ENCODE measurements at places on chromosomes 2 and 18.

DNA sequence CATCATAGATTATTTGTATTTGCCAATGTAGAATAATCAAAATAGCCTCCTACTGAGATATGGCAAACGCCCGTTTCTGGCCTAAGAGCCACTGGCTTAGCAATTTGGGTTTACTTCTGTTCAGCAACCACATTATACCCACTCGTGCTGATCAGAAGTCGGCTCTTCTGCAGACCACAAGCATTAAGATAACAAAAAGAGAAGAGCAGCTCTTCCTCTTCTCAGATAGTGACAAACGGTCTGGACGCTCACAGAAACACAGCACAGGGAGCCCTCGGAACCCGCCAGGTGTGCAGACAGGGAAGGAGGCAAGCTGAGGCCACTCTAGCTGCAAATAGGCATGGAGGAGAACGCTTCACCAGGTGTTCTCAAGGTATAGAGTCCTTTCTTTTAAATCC lies 164.0 kb downstream of the HDAC4 start:
- no peak for DNase-seq

DNA sequence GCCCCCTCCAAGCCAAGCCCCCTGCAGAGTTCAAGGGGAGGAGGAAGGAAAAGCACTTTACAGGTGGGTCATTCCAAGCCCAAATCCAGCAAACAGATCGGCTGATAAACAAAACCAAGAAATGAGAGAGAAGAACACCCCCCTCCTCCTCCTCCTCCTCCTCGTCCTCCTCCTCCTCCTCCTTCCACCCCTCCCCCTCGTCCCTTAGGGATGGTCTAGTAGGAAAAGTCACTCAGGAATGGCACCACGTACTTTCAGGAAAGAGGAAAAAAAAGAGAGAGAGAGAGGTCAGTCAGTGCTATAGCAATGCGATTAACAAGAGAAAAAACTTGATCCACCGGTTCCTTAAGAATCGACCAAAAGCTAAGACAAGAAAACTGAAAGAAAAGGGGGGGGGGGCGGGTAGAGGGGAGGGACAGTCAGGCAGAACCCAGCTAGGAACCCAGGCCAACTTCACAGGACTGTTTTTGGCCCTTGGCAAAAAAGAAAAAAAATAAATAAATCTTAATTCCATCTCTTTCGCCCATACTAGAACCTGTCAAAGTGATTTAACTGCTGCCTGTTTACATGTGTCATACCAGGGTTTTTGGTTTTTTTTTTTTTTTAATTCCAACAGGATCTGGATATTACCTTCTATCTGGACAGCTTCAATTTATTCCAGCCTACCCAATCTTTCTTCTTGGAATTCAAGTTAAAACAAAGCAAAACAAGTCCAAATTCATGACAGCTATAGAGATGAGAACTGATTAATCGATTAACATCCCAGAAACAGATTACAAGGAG lies 906 bp downstream of the IKZF2 start:
- DNase-seq, result no peak

- no peak for DNase-seq
These were observed 198.9 kb downstream of the AGAP1 start for GRCh38 chr2:235692671-235693171.

DNA sequence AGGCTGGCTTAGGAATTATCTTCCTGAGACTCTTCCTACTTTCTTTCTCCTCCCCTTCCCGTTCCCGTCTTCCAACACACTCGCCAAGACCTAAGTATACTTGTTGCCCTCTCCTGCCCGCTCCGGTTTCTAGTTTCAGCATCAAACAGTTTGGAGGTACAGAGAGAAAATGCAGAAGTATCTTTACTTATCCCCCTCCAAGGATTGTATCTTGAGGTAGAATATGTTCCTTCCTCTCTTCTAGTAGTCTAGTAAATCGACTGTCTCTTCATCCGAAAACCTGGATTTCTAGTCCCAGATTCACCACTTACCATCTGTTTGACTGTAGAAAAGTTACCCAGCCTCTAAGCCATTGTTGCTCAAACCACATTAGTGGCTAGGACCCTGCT lies 755 bp downstream of the EIF4E2 start:
- DNase-seq, result no peak

GRCh38 chr2:98086491-98087446 lies at the start of gene VWA3B:
Gene VWA3B, plus strand, starts transcription at chr2:98087167. Its CDS starts 5,926 bp downstream, at chr2:98093093.
- DNase-seq, result no peak

DNA sequence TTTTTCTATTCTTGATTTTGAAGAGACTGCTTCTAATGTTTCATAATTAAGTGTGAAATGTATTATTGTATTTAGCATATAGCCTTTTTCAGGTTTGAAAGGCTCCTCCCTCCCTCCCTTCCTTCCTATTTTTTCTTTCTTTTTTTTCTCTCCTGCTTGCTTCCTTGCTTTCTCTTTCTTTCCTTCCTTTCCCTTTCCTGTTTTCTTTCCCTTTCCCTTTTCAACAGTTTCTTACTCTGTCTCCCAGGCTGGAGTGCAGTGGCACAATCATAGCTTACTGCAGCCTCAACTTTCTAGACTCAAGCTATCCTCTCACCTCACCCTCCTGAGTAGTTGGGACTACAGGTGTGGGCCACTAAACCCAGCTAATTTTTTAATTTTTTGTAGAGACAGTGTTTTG lies 44.6 kb downstream of the RMDN2 start:
- no peak for DNase-seq

GRCh38 chr2:208645226-208645625 lies 238.6 kb downstream of the PTH2R start:
- DNase-seq, result no peak

- no peak for DNase-seq
These were observed 250.2 kb downstream of the LRRTM1 start for GRCh38 chr2:80054346-80054675.

DNA sequence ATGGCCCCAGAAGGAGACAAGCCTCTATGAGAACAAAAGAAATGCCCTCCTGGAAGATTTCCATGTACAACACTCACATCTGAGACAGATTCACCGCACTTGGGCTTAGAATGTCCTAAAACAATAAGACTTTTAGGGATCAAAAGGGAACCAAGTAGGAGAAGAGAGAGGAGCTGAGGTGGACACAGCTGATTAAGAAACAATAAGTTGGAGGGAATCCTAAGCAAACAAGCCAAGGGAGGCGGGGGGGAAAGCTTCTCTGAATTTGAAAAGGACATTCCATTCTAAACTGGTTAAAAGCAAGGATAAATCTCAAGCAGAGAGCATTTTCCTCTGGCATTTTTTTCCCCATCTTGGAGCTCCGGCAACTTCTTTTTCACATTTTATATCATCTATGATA lies 9.9 kb downstream of the ACVR1 start:
- DNase-seq, result no peak

DNA sequence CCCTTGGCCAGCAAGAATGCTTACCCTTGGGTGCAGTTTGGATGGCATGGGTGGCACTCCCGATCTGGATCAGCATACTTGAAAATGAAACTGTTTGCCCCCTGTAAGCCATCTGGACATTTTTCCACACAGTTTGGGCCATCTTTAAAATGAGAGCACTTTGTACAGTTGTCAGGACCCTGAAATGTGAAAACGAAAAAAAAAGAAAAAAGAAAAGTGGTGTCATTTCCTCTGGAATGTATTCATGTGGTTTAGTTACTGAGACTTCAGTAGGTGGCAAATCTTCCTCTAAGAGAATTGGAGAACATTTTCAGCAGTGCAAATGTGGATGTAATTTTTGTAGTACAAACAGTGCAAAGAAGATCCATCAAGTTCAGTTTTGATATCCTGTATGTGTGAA lies 873.3 kb downstream of the ERBB4 start:
- DNase-seq, result no peak

GRCh38 chr2:158305501-158305900 lies 151.1 kb downstream of the CCDC148 start:
- DNase-seq, result no peak

DNA sequence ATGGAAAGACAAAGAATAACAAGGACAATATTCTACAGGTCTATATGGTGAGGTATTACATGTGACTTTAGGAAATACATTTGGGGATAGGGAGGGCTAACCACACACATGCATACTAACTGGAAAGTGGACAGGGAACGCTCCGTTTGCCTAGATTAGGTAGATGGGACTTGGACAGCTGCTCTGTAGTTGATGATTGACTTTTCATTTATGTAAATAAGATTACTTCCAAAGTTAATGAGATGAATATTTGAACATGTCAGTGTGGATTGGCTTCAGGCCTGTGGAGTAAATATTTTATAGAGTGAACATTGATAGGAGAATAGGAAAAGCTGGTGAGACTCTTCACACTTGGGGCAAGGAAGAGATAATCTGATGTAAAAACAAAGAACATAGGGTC lies 142.0 kb downstream of the NCK2 start:
- no peak for DNase-seq

DNA sequence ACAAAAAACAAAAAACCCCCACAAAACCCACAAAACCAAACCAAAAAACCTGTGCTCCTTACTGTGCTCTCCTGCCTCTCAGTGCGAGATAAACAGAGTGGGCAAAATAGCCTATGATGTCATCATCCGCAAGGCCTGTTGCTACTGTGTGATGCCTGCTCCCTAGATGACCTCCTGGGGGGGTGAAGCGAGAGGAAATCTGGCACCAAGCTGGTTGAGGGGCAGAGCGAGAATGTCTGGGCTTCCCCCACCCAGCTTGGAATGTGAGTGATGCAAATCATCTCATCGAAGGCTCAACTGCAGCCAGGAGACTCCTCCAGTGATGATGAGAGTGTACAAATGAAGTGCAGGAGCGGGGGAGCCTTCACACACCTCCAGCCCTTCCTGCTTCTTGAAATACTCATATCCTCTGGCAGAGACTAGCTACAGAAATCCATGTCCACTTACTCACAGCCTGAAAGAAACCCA lies 57.7 kb upstream of the MAP4K3 start:
- no peak for DNase-seq

- no peak for DNase-seq
These were observed 24.6 kb downstream of the TRIB2 start for GRCh38 chr2:12741380-12741779.

- DNase-seq, result no peak
These were observed 1028.4 kb upstream of the PIK3C3 start for GRCh38 chr18:40926679-40927078.

- DNase-seq, result no peak
These were observed 43.5 kb downstream of the FBLN7 start for GRCh38 chr2:112181571-112182290.

DNA sequence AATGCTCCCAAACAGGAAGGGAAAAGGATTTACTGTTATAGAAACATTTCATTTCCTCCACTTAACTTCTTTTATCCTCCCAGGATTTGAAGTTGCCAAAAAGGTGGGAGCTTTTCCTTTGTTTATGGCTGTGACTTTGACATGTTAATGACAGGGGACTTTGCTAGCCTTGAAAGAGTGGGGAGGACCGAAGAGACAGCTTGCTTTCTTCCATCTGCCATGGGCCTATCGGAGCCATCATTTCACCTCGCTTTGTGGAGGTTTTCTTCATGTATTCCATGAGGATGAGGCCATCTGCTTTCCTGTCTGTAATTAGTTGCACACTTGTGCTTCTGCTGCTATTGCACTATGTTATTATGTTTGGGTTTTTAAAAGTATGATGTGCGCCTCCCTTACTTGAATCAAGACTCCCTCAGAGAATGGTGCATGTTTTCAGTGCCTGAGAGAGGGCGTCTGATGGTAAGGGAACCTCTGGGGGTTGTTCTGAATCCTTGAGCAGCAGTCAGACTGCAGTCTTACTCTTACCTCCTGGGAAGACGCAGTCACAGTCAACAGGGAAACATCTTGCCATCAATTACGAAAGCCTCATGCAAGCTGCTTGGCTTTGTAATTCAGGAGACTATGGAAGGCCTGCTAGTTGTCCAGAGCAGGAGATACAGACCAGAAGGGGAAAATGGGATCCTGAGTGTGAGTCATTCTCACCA lies 173.3 kb upstream of the MGAT5 start:
- DNase-seq, result no peak

DNA sequence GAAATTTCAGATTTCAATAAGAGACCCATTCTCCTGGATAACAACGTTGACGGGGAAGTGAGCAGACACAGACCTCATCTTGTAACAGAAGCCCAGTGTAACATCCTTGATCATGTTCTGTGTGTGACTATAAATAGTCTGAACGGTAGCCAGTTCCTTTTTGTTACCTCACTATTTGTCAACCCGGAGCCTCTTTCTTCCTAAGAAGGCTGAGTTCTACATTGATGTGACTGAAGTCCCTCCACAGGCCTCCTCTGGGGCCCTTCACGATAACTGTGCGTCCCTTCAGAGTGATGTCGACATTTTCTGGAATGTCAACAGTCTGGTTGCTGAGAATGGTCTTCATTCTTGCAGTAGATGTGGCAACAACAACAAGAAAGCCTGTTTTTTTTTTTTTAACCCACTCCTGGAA lies 6.3 kb upstream of the PLEKHM3 start:
- DNase-seq, result no peak

- no peak for DNase-seq
These were observed 423.4 kb downstream of the ZEB2 start for GRCh38 chr2:144096531-144096930.

GRCh38 chr18:11859903-11860407 lies 8.7 kb downstream of the CHMP1B start:
- no peak for DNase-seq

GRCh38 chr2:234335661-234336228 lies 161.1 kb downstream of the ARL4C start:
- no peak for DNase-seq

- no peak for DNase-seq
These were observed 57.7 kb upstream of the SEMA4C start for GRCh38 chr2:96927405-96928171.

DNA sequence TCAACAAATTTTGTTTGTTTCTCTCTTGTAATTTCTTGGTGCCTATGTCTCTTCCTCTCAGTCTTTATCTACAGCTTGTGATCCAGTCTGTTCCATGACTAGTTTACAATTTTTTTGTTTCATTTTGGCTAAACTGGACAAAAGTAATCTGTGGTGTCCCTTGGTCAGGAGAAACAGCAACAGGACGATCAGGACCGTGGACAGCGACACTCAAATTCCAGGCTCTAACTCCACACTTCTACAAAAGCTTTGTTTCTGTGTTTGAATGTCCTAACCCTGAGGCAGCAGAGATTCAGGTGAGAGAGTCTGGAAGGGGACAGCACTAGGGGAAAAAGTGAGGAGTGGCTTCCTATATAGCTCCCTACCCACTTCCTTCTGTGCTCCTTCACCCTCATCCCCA lies 593.3 kb upstream of the FANCL start:
- no peak for DNase-seq

DNA sequence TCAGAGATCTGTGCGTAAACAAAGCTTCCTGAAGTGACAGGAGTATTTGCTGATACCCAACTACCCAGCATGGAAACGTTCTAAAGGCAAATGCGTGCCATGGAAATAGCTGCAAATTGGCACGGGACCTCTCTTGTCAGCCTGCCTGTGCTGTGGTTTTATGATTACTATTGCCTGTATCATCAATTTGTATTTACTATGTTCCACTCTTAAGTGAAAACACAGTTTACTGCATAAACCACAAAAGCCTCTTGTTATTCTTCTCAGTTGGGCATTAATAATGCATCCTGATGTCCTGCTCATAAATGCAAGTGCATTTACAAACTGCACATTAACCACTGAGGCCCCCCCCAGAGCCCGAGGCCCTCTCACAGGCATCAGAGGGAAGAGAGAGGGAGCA lies 196.6 kb upstream of the SLC35G4 start:
- no peak for DNase-seq

DNA sequence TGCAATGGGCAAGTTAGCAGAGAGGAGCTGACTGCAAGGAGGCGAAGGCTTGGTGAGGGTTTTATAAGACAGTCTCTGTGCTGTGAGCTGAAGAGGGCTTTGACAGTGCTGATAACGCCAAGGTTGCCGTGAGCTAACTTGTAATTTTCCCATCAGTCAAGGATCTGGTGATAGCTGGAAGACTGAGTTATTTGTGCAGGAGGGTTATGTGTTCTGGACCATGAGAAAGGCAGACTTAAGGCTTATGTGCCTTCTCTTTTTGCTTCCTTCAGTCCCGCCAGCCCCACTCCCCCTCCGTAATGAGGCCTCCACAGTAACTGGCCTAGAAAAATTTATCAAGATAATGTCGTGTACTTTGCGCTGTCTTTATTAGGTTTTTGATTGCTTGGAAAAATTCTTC lies 94.6 kb downstream of the RTP5 start:
- DNase-seq, result no peak
